Activated naive CD8-positive, alpha-beta T cell treated with anti-CD3 and anti-CD28 coated beads for 36 hours (primary cell): ENCODE measurements at places on chromosomes 1 and 21. TPM values are rescaled to one million over a fixed set of nuclear protein-coding genes. Genes with fewer than 3 reads are reported as not detected.
A peak's percentile ranks its signal among the peaks of the same experiment; 100 is the strongest.

DNA sequence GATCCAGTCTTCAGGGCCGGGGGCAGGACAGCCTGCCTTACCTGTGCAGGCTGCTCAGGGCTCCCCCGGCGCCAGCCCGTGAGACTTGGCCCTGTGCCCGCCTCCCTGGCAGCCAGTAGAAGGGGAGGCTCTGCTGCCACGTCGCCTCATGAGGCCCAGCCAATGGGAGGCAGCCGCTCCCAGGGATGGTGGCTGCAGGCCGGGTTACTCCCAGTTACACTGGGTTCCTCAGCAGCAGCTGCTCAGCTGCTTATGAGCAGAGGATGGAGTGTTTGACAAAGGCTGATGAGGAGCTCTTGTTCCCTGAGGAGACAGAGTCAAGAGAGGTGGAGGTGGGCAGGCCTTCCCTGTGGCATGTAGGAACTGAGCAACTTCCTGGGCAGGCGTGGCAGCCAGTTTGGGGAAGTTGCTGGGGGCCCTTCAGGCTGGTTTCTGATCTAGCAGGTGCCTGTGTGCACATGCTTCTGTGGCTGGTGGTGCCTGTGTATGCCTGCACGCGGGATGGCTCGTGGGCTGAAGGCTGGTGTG, 5.5 kb downstream of the MFSD2A start:
- peak; percentile 49 for DNase-seq

DNA sequence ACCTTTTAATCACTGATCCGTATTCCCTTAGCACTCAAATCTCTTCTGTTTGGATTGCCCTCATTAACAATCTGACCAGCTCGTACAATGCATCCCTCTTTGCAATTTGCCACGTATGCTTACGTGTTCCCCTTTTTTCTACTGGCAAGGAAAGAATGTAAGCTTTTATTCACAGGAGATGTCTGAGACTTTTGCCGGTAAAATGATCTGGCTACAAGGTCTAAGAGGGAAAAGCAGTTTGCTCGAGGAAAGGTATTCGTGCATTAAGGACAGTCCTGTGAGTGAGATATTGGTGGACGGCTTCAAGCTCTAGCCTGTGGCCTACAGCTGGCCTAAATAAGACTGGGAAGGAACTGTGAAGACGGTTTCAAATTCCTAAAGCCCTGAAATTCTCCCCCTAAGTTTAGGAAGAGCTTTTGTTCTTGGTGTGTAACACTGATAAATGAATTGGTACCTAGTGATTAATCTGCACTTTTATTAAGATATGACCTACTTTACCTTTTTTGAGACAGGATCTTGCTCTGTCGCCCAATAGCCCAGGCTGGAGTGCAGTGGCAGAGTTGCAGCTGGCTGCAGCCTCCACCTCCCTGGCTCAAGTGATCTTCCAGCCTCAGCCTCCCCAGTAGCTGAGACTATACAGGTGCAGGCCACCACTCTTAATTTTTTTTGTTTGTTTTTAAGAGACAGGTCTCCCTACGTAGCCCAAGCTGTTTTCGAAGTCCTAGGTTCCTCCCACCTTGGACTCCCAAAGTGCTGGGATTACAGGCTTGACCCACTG, 895 bp upstream of the UBR4 start:
- no peak for DNase-seq

DNA sequence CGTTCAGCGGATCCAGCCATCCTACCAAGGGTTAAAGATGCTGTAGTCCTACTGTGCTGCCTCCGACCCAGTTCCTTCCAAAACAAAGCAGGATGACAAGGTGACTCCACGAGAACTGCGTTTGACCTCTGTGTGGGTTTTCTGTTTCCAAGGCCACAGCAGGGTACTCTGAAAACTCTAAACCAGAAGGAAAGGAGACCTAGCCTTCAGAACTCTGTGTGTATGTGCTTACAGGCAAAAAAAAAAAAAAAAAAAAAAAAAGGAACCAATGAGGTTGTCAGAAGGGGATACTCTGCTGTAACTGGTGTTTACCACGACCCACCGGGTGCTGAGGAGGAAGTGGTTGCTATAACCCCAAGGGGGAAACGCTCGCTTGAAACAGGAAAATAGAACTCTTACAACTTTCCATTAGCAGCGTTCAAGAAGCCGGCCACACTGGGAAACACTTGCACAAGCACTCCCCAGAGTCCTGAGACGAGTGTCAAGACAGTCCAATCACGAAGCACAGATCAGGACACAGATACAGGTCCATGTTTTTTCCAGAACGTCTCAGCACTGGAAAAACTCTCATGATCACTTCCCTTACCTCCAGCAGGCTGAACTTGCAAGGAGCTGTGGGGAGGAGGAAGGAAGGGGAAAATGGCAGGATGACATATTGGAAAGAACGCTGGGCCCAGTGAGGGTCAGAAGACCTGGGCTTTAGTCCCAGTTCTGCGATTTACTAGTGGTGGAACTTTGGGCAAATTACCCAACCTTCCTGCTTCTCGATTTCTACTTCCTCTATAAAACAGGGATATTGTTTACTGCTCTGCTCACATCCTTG, 64.0 kb downstream of the ITPKB start:
- peak; percentile 80 for DNase-seq

DNA sequence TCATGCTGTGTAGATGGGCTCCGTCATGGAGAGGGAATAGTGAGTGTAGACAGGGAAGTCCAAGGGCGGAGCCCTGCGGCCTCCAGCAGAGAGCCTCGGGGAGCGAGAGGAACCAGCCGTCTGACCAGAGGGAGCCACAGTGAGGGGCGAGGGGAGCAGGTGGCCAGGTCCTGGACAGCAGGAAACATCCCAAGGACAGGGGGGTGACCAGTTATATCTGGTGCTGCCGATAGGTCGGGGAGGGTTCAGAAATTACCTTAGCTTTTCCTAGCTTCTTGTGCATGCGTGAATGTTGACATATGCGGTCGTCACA, 46.5 kb downstream of the TRAPPC10 start:
- no peak for DNase-seq

DNA sequence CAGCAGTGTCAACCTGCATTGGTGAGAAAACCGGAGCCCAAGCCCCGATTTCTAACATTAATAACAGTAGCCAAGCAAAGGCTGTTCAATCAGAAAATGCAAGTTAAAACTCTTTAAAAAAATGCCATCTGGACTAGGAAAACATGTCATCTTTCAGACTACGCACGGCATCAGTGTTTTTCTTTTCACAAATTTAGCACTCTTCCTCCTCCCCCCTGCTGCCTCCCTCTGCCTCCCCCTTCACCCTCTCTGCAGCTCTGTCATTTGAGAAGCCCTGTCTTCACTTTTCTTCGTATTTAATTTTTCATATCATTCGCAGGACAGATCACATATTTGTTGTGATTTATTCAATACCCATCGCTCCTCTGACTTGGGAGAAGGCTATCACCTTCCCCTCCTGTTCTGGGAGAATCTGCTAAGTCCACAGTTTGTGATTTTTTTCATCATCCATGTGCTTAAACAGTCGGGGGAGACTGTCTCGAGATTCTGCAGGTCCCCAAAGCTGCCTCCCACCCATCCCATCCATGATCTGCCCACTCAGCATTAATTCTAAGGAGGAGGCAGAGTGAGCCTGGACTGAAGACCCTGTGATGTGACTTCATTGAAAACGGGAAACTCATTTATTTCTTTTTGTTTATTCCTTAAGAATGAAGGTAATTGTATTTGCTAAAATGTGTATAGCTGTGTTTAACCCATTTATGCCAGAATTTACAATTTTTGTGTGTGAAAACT, 84.8 kb downstream of the PROX1 start:
- no peak for DNase-seq

DNA sequence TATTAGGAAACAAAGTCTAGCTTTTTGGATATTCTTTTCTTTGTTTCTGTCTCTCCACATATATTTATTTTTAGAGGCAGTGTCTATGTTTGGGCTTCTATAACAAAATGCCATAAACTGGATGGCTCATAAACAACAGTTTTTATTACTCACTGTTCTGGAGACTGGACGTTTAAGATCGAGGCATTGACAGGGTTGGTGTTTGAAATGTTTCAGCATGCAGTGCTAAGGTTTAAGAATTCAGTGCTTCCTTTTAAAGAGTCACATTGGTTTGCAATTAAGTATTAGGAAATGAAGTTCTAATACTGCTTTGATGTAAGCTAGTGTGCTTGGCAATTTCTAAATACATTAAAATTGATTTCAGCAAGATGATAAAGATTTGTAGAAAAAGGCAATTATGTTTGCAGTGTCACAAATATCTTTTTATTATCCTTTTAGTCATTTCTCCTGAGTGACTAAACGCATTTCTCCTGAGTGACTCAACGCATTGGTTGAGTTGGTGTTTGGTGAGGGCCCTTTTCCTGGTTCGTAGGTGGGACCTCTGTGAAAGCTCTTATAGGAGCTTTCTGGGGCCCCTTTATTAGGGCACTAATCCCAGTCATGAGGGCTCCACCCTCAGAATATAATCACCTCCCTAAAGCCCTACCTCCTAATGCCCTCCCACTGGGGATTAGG, 317.0 kb downstream of the USP25 start:
- DNase-seq: no peak

DNA sequence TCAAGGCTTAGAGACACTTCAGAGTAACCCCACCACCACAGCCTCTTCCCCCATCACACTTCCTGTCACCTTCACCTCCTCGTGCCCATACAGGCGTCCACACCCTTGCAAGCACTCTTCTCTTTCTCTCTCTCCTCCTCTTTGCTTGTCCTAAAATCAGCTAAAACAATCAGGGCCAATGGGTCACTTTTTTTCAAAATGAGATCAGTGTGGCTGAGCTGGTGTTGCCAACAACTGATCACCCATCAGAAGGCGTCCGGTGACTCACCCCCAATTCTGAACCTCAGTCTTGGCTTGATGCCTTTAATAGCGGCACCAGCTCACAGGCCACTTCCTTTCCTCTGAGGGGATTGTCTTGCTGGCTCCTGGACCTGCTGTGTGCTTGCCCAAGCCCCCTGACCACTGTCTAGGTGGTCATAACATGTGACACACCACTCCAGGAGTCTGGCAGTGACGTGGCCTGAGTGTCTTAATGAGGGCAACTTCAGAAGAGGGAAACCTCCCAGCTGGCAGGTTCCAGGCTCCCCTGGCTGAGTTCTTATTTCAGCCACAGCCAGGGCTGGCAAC, 1.6 kb downstream of the DRAXIN start:
- DNase-seq: peak; percentile 51

GRCh38 chr1:172514108-172514507, 18.8 kb upstream of the SUCO start:
- no peak for DNase-seq

GRCh38 chr1:27435566-27436203, 43.3 kb downstream of the GPR3 start:
- DNase-seq: no peak

GRCh38 chr1:204507317-204508105, 8.7 kb upstream of the MDM4 start:
- no peak for DNase-seq

DNA sequence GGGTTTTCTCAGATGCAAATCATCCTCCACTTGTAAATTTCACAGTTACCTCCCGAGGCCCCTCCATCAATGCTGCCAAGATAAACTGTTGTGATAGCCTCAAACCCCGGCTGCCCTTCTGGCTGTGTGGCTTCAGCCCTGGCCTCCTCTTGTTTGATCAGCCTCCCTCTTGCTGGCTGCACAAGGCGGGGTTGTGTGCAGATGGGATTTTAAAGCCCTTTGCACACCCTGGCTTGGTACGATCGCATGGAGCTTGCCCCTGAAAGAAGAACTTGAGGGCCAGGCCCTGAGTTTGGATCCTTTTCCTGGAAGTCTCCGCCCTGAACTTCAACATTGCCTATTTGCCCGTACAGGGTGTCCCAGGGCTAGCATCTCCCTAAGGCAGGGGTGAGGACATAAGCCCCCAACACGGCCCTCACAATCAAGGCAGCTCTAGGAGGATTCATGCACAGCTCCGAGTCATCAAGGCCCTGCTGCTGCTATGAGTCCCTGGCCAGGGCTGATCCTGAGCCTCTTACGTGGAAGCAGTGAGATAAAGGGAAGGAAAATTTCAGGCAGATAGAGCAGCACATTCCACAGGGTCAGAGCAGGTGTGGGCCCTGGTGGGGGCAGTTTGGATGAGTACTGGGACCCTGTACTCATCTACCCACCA, 181.2 kb upstream of the VAMP3 start:
- DNase-seq: no peak

DNA sequence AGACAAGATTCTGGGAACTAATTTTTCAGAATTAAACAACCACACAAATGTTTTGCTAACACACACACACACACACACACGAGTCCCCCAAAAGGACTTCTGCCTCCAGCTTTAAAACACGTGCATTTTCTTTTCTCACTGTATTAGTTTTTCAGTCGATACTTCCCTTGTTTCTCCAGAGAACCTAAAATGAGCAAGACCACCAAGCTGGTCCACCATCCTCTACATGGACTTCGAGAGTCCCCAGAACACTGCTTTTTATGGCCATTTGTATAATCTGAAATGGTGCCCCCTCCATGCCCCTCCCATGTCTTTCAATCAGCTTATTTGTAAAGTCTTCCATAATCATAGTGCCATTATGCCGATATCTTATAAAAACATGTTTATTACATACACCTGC, 10.8 kb upstream of the CHI3L2 start:
- no peak for DNase-seq

DNA sequence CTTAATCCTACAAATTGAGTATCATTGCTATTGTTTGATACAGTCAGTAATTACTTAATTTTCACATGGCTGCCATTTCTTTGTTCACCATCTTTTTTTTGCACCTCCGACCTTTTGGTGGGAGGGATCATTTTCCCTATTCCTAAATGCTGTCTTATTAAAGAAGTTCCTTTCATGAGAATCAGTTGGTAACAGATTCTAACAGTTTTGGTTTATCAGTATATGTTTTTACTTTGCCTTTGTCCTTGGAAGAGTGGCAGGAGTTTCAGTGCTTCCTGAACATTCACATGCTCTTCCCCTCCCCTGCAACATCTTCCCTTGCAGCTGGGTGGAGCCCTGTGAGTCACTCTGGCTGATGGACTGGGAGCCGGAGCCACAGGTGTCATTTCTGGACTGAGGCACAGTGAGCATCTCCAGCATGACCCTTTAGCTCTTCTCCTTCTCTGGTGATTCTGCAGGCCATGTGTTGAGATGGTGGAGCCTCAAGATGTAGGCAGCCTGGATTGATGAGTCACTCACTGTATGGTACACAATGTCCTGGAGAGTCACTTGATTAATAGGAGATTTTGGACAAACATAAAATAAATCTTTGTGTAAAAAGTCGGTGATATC, 217.7 kb downstream of the URB2 start:
- DNase-seq: no peak

- DNase-seq: no peak
Measured at GRCh38 chr1:118974661-118975060, 13.5 kb downstream of the TBX15 start.

GRCh38 chr21:29448766-29449165, 150.0 kb downstream of the BACH1 start:
- DNase-seq: no peak

GRCh38 chr1:163094589-163094988, 25.4 kb downstream of the RGS4 start:
- DNase-seq: no peak

PODN gene
- not detected for total RNA-seq

GNB1 gene
- 360 TPM for total RNA-seq

ZBTB7B gene
- 14.4 TPM for total RNA-seq

LCE1D gene
- not detected for total RNA-seq

SLC30A10 gene
- not detected for total RNA-seq
